ENCODE measurements at places on chromosomes 13 and 19.

GRCh38 chr19:46068345-46069258 is 27.8 kb upstream of the IGFL4 start:
- no peak for DNase-seq

GRCh38 chr19:7575434-7576040 is 20.1 kb upstream of the CAMSAP3 start:
- peak; percentile 19 for DNase-seq

DNA sequence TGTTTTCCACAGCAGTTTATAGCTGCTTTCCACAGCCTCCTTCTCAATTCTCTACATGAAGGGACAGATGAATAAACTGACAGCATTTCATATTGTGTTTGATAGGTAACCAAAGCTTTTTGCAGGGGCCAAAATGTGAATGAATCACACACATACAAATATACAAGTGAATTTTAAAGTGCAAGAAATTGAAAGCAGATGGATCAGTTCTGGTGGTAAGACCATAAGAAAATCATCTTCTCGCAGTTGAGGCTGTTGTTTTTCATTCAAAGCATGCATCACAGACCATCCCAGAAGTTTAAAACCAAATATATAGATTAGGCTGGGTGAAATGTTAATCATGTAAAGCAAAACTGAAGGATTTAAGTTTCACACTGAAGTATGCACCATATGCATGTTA is 1569.4 kb downstream of the PCDH9 start:
- no peak for DNase-seq

GRCh38 chr19:2327773-2328400 is 499 bp downstream of the LSM7 start:
- DNase-seq, result peak; percentile 82

GRCh38 chr19:45514376-45515051 is 7.2 kb downstream of the VASP start:
- no peak for DNase-seq

All from CD4-positive, alpha-beta T cell treated with Interferon alpha-2 for 1 hour (primary cell).